COR-L47 (cell line): ENCODE measurements at places on chromosomes 5 and 9.
A peak's percentile ranks its signal among the peaks of the same experiment; 100 is the strongest.

GRCh38 chr9:126690431-126691051 is 76.8 kb downstream of the LMX1B start:
- DNase-seq: peak; percentile 29

- no peak for DNase-seq
Observed at GRCh38 chr9:131517761-131518190, 13.3 kb downstream of the UCK1 start.

DNA sequence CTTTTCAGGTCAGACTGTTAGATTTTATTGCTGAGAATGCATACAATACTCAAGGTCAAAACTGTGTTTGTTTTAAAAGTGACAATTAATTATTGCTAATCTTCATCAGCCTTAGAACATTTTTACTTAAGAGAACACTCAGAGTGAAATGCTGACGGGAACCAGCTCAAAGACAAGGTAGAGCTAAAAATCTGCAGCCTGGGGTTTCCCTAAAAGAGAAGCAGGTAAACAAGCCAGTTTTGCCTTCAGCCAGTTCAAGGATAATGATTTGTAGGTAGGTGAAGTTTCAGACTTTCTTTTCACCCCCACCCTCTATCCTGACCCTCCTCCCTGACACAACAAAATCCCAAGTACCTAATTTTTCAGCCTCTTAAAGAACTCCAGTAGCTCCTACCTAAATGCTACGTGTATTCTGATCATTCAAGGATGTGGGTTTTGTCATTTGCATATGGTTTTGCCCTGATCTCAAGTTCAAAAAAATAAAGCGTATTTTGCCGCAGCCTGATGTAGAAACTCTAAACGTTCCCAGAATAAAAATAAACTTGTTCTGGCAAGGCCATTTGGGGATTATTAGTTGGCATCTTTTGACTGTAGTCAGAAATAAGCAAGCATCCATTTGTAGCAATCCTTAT is 407.2 kb downstream of the EFNA5 start:
- DNase-seq: no peak

DNA sequence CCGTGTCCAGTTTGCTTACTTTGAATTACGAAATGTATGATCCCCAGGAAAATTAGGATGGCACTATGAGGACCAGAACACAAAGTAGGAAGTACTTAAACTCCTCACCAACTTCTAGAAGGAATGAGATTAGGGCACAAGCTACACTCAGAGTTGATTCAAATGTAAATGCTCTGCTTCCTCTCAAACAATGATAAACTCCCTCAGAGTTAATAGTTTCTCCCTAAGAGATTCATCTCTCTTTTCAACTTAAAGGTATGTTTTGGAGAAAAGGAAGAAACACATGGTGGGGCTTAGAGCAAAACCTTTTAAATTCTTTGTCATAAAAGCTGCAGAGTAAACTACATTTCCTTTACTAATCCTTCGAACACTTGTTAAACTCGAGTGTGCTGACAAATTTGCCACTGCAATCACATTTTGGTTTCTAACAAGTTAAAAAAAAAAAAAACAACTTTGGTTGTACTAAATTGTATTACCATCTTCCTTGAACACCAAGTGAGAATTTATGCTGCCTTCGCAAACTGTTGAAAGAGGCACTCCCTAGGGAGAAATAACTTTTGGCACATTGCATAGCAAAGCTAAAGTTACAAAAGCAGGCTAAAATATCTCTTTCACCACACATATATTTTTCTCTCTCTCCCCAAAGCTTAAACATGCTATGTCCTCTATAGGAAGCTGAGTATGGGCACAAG is 66.6 kb downstream of the DENND1A start:
- DNase-seq: no peak
